A172 (cell line): ENCODE measurements at places on chromosomes 5 and 9. TPM values are rescaled to one million over a fixed set of nuclear protein-coding genes. Genes with fewer than 3 reads are reported as not detected.

DNA sequence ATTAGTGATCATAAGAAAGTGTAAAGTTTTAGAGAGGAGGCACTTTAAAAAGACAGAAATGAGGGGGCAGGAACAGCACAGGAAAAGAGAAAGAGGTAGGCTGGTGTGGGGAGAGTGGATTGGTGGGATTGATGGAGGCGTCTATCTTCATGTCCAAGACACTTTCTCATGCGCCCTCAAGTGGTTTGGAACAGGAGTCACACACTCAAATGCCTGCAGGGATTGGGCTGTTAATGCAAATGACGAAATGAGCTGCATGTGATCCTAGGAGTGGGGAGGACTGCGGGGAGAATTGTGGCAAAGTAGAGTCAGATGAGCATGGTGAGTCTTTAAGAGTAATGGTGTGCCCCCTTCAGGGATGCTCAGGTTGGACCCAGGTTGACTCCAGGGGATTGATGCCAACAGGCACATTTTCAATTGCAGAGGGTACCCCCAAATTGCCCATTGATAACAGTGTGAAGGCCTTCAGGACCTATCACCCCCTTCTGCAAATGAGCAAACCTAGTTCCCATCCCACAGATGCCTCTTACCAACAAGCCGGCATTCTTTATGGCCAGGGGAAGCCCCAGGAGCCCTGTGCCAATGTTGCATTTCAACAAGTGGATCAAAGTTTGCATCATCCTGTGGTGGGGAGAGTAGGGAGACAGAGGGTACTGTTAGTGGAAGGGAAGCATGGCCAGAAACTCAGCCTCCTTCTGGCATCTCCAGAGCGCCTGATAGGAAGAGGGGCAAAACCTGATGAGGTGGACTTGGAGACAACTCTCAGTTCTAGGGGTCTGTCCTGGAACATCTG lies 5.3 kb downstream of the SLC36A3 start:
- DNase-seq = peak; percentile 63

GRCh38 chr9:75941577-75942311 lies 51.3 kb downstream of the PCSK5 start:
- no peak for DNase-seq

NUTM2G gene
- not detected in 2 replicates for total RNA-seq

SLC45A2 gene
- not detected in 2 replicates for total RNA-seq

DNA sequence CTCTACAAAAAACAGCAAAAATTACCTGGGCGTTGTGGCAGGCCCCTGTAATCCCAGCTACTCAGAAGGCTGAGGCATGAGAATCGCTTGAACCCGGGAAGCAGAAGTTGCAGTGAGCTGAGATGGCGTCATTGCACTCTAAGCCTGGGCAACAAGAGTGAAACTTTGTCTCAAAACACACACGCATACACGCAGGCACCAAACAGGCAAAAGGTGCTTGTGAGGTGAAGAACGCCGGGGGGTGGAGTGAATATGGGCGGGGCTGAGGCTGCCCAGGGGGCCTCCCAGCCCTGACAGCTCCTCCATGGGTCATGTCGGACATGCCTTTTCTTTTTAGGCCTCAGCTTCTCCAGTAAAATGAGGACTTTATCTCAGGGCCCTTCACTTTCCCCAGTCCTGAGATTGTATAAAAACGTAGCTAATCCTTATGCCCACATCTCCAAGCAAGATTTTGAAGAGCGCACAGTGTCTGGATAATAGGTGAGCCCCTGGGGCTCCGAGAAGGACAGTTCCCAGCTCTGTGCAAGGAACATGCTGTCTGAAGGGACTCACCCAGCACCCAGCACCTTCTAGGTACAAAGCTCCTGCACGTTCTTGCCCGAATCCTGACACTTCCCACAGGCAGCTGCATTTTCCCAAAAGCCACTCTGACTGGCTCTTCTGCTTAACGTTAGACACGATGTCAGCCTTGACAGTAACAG lies 168.3 kb downstream of the COL23A1 start:
- no peak for DNase-seq

DNA sequence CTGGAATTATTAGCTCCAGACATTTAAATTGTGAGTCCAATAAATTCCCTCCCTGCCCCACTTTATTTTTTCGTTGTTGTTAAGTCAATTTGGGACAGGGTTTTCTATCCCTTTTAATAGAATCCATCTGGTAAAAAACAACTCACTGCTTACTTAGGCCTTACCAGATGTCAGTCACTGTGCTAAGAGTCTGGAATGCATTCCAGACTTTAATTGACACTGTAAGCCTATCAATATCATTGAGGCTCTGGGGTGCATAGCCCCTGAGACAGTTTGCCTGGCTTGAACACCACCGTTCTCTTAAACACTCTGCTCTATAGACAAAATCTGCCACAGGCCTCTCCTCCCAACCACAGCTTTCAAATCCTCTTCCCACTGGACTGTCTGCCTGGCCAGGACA lies 175.9 kb downstream of the NSG2 start:
- DNase-seq = no peak

GRCh38 chr9:84937180-84937579 lies 267.7 kb downstream of the NTRK2 start:
- DNase-seq = no peak

GRCh38 chr5:34899066-34899465 lies 16.2 kb downstream of the RAD1 start:
- DNase-seq = no peak

MAML1 gene
- total RNA-seq = 18.1 and 18.9 TPM in 2 replicates

SAPCD2 gene
- total RNA-seq = 76.4 and 92.3 TPM in 2 replicates

GRCh38 chr5:128007939-128008338 lies 75.6 kb upstream of the SLC12A2 start:
- DNase-seq = no peak

- peak; percentile 33 for DNase-seq
Observed at GRCh38 chr5:134101686-134102439, 12.6 kb upstream of the TCF7 start.

DNA sequence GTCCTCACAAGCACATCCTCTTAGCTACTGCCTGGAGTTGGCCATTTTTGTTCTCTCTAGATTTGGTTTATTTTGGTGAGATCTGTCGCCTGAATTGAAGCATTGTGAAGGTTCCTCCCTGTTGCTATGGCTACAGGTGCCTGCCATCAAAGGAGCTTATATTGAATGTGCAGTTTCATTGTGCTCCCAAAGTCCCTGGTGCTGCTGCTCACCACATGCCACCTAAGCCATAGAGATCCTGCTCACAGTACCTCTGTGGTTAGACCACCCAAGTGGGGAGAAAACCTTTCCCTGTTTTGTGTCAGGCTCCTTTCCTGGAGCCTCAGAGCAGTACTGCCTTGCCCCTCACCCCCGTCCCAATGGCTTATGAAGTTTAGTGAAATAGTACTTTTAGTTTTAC lies 383.4 kb downstream of the TMEM38B start:
- DNase-seq = no peak

- DNase-seq = no peak
Observed at GRCh38 chr9:101212661-101213060, 172.1 kb downstream of the BAAT start.
